ENCODE measurements at places on chromosomes 4 and X. TPM values are rescaled to one million over a fixed set of nuclear protein-coding genes. Genes with fewer than 3 reads are reported as not detected.

Gene STPG2
- total RNA-seq = 0.16 TPM

Gene DGAT2L6
- not detected for total RNA-seq

Gene CCKAR
- 6.0 TPM for total RNA-seq

Gene MAPK10
- total RNA-seq = 39.9 TPM

Gene FDCSP
- total RNA-seq = not detected

Gene ZMAT1
- under 0.01 TPM for total RNA-seq

Gene F8A1
- 2.0 TPM for total RNA-seq

Gene PCSK1N
- 0.09 TPM for total RNA-seq

Gene DACH2
- under 0.01 TPM for total RNA-seq

Gene GABRA4
- not detected for total RNA-seq

Gene ANAPC10
- 18.4 TPM for total RNA-seq

Gene RNF150
- total RNA-seq = 0.26 TPM

Gene CT83
- not detected for total RNA-seq

Gene GSPT2
- total RNA-seq = 4.6 TPM

Gene AGTR2
- total RNA-seq = not detected

Gene HEPH
- total RNA-seq = 70.2 TPM
